ENCODE measurements at places on chromosomes 7 and 10.

DNA sequence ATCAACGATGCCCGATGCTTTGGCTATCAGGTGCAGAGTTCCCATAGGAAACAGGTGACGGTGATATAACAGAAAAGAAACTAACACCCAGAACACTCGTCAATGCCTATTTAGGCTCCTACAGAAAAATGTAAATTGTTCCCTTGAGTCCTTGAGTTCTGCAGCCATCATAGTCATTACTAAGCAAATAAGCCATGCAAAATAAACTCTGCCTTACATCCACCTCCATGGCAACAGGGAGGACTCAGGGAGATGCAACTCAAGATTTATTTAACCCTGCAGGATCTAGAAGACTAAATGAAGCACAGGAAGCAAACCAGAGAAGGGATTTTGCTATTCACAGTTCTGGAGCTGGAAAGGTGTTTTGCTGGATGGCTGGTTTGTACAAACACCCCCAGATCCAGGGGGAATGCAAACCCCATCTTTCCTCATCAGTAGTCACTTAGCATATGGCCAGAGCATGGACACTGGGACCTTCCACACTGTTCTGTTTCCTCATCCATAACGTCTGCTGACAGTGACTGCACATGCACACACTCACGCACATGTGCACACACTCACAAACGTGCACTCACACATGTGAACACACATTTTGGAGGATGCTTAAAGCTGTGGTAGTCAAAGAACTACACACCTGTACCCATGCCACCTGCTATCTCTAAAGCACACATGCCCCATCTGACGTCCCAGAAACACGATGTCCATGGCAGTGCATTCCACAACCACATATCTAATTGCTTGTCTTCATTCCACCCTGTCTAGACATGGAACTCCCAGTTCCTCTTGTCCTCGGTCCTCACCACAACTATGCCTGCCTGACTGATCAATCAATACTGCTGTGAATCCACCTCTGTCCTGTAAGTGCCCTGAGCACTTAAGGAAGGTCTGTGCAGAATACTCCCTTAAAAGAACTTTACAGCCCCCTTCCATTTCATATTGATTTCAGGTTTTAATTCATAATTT, 178.2 kb downstream of the COBL start:
- DNase-seq = no peak

- DNase-seq = no peak
Observed at GRCh38 chr7:24913801-24914464, 66.0 kb downstream of the OSBPL3 start.

DNA sequence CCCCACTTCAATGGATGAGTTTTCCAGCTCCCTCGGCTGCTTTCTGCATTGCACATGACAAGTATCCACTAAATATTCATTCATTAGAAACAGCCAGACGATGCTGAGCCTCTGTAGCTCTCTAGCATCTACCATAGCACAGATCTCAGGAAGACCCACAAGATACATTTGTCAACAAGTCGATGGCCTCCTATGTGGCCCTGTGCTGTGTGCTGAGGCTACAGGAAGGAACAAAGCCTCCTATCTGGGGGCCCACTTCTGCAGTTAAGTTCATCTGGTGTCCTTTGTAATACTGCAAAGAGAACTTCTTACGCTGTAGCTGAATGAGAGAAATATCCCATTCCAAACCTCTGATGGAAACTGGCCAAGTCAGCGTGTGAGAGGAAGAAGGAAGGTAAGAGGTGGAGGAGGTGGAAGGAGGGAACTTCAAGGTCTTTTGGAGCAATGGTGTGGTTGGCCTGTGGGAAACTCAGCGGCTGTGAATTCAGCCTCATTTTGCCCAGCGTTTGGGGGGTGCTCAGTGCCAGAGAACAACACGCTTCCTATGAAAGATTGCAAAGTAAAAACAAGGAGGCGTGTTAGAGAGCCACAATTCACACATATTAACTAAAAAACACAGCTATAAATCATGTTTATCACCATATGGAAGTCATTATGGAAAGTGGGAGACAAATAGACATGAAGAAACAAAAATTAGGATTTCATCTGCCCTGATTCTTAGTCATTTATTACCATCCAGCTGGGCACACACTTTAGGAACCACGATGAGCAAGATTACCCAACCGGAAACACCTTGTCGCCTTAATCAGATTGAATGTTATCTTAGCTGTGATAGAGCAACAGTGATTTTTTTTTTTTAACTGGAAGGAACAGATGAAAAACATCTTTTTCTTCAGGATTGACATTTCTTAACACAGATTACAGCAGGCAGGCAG, 62.2 kb upstream of the USP6NL start:
- DNase-seq = no peak

- DNase-seq = no peak
Observed at GRCh38 chr7:568031-568951, 48.6 kb upstream of the PDGFA start.
